Stimulated activated CD4-positive, alpha-beta T cell treated with anti-CD3 and anti-CD28 coated beads, Interleukin-1b, Interleukin-23, amount 100 ng/mL, for 48 hours (primary cell): ENCODE measurements at places on chromosomes 13 and 19.

DNA sequence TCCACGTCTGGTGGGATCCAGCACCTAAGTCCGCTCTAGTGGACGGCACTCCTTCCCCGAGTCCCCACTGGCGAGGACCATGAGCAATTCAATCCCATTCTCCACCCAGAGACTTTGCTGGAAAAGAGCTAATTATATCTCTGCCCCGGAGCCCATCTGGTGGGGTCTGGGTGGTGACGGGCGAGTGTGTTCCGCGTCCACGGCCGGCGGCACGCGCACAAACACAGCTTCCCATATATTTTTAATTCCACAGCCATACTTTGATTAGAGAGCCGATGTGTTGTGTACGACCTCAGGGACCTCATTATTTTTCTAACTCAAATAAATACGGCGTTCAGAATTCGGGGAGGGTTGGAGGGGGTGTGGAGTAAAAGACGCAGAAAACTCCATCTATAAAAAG is 64.1 kb upstream of the ADGRE5 start:
- no peak for DNase-seq

GRCh38 chr13:59305896-59306295 is 857.8 kb downstream of the DIAPH3 start:
- no peak for DNase-seq

- no peak for DNase-seq
Observed at GRCh38 chr19:6540918-6541689, 10.3 kb downstream of the TNFSF9 start.

- no peak for DNase-seq
Observed at GRCh38 chr13:74662905-74663304, 528.7 kb upstream of the KLF12 start.
